Hematopoietic multipotent progenitor cell (in vitro differentiated cells): ENCODE measurements at places on chromosomes 1 and 21. TPM values are rescaled to one million over a fixed set of nuclear protein-coding genes. Genes with fewer than 3 reads are reported as not detected.

DNA sequence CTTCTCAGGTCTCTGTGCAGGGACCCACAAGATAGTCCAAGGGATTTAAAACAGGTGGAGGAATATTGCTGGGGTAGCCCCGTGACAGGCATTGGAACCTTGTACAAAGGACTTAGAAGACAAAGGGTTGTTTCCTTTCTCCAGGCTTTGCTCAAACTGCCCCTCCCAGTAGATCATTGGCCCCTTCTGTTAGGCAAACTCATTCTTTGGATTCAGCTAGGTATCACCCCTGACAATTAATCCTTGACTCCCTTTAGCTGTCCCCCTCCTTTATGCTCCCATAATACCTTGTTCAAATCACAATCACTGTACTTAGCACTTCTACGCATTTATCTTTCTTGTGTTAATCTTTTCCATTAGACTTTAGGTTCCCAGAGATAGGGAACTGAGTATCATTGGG, 360.5 kb downstream of the KCNH1 start:
- no peak for DNase-seq

The FMN2 gene
- not detected for total RNA-seq

The SZRD1 gene
- total RNA-seq: 69.2 TPM

DNA sequence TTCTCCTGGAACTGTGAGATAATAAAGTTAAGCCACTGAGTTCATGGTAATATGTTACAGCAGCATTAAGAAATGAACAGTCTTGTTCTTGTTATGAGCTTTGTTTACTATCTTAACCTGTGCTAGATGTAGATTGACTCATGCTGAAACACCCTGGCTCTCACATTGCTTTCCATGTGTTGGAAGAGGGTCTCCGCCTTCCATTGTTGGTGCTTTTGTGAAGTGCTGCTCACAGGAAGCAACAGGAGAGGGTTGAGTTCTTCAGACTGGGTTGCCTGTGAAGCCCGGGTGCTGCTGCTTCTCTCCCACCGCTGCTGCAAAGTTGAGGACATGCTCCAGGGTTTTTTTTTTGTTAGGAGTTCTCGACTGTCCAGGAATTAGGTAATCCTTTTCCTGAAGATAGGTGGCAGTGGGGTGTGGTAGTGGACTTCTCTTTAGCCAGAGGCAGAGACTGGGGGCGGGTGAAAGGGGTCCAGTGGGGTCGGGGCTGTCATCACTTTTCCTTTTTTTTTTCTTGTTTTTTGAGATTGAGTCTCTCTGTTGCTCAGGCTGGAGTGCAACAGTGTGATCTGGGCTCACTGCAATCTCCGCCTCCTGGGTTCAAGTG, 28.7 kb upstream of the HMGN1 start:
- no peak for DNase-seq

DNA sequence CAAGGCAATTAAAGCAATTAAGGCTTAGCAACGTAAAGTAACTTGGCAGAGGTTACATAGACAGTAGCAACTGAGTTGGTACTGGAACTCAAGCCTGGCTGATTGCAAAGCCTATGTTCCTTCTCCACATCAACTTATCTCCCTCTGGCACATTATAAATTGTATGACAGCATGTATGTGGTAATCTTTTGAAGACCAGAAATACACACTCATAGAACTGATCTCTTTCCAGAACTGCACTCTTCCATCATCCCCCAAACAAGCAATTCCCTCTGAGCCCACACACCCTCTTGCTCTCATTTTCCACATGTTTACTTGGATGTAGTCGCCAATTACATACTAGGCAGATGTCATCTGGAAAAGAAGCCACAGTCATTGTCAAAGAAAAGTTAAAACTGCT, 502.2 kb downstream of the PLPP3 start:
- no peak for DNase-seq

GRCh38 chr1:43705982-43706597, 1.2 kb upstream of the ST3GAL3 start:
- no peak for DNase-seq

DNA sequence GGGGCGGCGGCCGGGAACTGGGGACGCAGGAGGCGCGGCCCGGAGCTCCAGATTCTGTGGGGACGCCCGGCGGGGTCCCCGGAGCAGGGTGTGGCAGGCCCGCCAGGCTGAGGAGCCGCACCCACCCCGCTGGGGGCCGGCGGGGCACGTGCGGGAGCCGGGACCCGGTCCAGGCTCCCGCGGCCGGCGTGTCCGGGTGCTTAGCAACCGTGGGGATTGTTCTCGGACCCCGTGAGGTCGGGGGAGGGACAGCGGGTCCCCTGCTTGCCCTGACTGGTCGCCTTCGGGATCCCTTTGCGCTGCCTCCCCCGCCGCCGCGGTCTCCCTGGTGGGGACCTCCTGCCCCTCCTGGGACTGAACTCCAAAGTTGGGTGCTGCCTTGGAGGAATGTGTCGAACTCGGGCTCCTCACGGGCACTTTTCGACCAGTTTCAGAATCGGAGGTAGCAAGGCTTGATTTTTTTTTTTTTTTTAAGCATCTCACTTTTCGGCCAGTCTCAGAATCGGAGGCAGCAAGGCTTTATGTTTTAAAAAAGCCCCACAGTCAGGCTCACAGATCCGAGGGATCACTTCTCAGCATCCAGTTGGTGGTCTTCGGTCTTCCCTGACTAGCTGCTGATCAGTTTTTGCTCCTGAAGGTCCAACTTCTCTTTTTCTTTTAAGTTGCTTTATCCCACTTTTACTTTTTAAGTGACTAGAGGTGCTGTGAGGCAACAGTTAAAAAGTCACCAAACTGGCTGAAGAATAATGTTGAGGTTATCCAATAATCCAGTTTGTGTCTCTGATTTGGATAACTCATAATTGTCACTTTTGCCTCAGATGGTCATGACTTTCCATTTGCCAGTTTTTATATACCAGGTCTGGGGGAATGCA, 648 bp downstream of the FAM76A start:
- DNase-seq: peak; percentile 49

DNA sequence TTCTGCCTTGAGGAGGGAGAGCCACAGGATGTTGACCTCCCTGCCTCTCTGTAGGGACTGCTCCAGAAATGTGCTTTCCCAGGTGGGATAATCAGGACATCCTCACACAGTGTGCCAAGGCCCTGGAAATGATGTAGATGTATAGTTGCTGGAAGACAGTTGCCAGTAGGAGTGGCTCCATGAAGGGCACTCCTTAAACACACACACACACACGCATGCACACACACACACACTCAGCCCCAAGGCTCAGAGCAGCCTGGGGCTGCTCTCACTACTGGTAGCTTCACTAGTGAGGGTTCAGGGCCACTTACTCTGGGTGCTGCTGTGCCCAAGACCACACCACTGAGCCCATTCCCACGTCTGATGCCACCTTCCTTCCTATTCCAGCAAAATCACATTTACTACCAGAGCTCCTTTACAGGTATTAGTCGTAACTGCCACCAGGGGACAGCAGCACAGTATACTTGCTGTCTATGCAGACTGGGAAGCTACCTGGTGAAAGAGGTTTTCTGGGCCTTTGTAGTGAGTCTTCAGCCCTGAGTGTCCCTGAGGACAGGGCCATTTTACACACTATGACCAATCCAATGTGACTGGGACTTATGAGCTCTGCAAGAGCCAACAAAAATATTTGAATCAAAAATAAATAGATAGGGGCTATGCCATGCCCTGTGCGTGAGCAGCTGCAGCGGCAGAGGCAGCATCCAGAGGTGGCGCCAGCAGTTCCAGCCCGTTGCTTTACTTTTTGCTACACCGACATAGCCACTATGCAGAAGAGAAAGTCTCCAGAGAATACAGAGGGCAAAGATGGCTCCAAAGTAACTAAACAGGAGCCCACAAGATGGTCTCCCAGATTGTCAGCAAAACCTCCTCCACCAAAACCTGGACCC, 15.0 kb downstream of the CRNN start:
- DNase-seq: no peak

DNA sequence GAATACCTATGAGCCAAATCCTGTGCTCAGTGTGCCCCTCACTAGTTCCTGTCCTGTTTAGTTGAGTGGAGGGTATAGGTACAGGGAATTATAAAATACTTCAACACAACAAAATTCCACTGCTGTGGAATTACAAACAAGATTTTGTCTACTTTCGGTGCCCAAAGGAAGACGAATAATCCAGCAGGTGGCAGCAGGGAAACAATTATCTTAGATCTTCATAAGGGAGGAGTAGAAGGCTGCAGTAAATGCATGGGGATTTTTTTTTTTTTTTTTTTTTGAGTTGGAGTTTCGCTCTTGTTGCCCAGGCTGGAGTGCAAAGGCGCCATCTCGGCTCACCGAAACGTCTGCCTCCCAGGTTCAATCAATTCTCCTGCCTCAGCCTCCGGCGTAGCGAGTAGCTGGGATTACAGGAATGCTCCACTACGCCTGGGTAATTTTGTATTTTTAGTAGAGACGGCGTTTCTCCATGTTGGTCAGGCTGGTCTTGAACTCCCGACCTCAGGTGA, 2.0 kb upstream of the PIP5K1A start:
- DNase-seq: peak; percentile 71

GRCh38 chr21:41806773-41807172, 39.9 kb upstream of the RIPK4 start:
- no peak for DNase-seq

The RIPPLY3 gene
- under 0.01 TPM for total RNA-seq

DNA sequence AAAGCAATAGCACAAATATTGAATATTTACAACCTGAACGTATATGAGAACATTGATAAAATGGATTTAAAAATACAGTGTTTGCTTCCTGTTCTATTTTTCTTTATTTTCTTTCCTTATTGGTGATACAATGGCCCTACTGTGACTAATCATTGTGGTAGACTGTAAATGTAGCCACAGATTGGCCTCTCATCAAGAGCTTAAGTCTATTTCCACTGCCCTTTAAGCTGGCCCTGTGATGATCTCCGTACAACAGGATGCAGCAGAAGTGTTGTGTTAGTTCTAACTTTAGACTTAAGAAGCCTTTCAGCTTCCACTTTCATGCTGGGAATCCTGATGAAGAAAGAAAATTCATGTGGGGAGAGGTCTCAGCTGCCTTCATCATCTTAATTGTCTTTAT, 285.6 kb upstream of the B3GALT2 start:
- DNase-seq: no peak

DNA sequence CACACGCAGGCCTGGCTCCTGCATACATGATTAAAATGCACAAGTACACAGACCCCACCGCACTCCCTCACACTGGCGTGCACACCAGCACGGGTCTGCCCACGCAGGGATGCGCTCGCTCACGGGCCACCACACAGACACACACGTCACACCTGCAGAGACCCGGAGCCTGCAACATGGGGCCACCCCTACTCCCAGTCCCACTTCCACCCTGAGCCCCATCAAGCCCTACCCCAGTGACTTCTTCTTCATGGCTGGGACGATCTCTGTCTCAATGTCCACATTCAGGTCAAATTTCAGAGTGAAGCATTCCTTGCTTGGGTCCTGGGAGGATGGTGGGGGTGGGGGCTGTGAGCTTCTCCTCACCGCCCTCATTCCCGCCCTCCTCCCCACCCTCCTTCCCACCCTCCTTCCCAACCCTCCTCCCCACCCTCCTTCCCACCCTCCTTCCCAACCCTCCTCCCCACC, 8.9 kb upstream of the TNFRSF25 start:
- DNase-seq: no peak

DNA sequence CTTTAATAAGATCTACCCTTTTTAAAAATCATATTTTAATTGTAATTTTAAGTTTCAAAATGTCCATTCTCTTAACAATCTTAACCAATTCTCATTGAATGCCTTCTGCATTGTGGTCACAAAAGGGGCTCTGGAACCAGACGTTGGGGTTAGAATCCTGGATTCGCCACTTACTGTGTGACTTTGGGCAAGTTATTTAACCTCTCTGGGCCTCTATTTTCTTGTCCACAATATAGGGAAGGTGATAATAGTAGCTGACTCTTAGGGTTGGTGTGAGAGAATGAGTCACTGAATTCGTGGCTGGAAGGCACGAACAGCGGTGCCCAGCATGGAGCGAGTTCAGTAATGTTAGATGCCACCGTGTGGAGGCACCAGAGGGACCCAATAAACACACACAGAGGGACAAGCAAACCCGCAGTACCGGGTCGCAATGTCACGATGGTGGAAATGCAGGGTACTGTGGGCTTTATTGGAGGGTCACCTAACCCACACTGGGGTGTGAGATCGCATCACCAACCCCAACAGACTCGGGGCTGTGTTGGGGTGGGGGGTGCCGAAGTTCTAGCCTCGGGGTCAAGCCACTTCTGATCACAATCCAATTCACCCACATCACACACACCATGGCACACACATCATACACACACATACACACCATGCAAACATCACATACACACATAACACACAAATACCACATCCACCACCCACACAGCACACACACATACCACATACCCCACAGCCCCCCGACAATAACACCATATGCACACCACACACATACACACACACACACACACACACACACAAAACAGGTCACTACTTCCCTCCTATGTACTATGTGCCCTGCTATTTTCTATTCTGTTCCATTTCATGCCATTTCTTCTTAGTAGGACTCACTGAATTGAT, 27.0 kb upstream of the IFNAR2 start:
- DNase-seq: no peak

The PADI4 gene
- 4.3 TPM for total RNA-seq

The GBP3 gene
- 21.8 TPM for total RNA-seq

GRCh38 chr21:15121655-15122120, 56.9 kb upstream of the NRIP1 start:
- DNase-seq: no peak

GRCh38 chr1:237029240-237029639, 12.7 kb upstream of the RYR2 start:
- DNase-seq: no peak

- no peak for DNase-seq
Measured at GRCh38 chr1:25437672-25438071, 7.0 kb downstream of the MACO1 start.

The CD52 gene
- total RNA-seq: 227 TPM

GRCh38 chr21:17370263-17370662, 142.6 kb upstream of the CXADR start:
- DNase-seq: no peak

The INAVA gene
- total RNA-seq: under 0.01 TPM

DNA sequence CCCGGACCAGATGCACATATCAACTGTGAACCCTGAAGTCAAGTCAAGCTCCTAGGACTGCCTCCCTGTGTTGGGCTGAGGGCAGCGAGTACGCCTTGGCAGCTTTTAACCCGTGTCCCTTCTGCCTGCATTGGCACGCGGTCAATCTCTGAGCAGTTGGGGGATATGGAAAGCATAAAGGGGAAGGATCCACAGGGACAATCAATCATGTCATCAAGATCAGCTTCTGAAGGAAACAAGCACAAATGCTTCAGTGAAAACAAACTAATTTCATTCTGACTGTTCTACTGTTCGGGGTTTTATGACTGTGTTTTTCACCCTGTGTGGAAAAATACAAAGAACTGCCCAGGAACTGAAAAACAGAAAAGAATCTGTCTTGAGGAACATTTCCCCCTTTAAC, 106.2 kb downstream of the RUNX1 start:
- no peak for DNase-seq

- no peak for DNase-seq
Measured at GRCh38 chr1:199411506-199411905, 616.0 kb upstream of the NR5A2 start.

DNA sequence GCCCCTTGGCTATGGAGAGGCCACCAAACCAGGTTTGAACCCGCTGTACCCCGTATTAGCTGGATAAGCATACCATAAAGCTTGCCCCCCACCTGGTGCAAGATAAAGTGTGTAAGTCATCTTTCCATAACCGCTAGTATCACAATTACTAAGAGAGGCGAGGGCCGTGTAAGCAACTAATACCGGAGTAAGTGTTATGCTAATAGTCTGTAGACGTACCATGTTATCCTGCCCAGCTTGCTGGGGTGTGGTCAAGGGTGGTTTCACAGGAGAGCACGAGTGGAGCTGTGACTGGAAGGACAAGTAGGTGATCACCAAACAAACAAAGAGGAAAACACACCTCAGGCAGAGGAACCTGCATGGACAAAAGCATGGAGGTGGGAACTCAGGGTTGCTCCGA, 3.6 kb upstream of the TNFRSF1B start:
- no peak for DNase-seq
